ENCODE measurements at places on chromosomes 7 and 10. TPM values are rescaled to one million over a fixed set of nuclear protein-coding genes. Genes with fewer than 3 reads are reported as not detected.

ASB13 gene
- total RNA-seq, result 12.7 TPM

GRM3 gene
- total RNA-seq, result not detected

CNPY1 gene
- total RNA-seq, result not detected

NPSR1 gene
- not detected for total RNA-seq

TFR2 gene
- 15.0 TPM for total RNA-seq

GOLGA7B gene
- total RNA-seq, result 0.26 TPM

RADIL gene
- total RNA-seq, result 0.26 TPM

DNA sequence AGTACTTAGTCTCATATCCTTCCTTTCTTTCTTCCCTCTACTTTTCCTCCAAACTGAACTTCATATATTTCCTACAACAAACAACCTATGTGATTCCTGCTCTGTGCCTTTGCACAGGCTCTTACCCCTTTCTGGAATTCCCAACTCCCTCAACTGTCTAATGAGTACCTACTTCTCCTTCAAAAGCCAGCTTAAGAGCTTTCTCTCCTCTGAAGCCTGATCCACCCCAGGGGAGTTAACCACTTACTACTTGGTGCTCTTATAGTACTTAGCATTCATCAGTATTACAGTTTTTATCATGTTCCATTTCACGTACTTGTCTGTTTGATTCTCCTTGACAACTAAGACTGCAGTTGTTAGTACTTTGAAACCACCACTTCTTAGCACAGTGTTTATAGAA, 246.1 kb downstream of the LRRTM3 start:
- no peak overlapping the region for H3K4me3 ChIP-seq
- H3K4me1 ChIP-seq, result no peaks in the 10 kb centered on the region
- no peaks in the 10 kb centered on the region for H3K36me3 ChIP-seq
- DNase-seq, result no peak

- peak overlapping the region; percentile 5 for H3K4me3 ChIP-seq
- no peak overlapping the region for H3K27ac ChIP-seq
- H3K27me3 ChIP-seq, result no peaks in the 10 kb centered on the region
- no peak for DNase-seq
- peaks cover 33% of the 10 kb centered on the region for H3K36me3 ChIP-seq
- H3K4me1 ChIP-seq, result peaks cover 63% of the 10 kb centered on the region
Observed at GRCh38 chr10:73858013-73858708, 16.2 kb downstream of the CAMK2G start.

GRCh38 chr7:29935111-29935510, 54.5 kb downstream of the SCRN1 start:
- no peak for DNase-seq
- no peaks in the 10 kb centered on the region for H3K36me3 ChIP-seq
- no peaks in the 10 kb centered on the region for H3K4me1 ChIP-seq
- peaks cover 3% of the 10 kb centered on the region for H3K27me3 ChIP-seq

DNA sequence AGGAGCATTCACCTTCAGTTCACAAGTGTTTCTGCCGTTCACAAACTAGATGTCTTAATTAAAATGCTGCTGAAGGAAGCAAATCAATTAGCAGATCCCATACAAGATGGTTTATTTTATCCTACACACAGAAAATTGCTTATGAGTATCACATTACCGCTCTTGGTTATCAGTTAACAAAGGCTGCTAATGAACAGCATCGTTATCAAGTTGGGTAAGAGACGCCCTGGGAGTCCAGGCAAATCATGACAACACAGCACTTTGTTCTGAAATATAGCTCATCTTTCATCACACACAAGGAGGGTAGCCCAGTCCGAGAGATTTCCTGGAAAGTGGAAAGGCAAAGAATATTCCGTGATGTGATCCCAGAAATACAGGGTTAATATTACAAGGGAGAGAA, 20.8 kb upstream of the FAM170B start:
- DNase-seq, result no peak
- peaks cover 5% of the 10 kb centered on the region for H3K36me3 ChIP-seq
- H3K4me3 ChIP-seq, result no peak overlapping the region
- H3K27ac ChIP-seq, result no peak overlapping the region
- peaks cover 15% of the 10 kb centered on the region for H3K4me1 ChIP-seq

GRCh38 chr7:77799078-77799964, 748 bp downstream of the PHTF2 start:
- DNase-seq, result peak; percentile 17
- H3K4me1 ChIP-seq, result peaks cover 66% of the 10 kb centered on the region
- no peaks in the 10 kb centered on the region for H3K27me3 ChIP-seq
- peak overlapping the region; percentile 92 for H3K27ac ChIP-seq
- H3K4me3 ChIP-seq, result peak overlapping the region; percentile 95
- peaks cover 14% of the 10 kb centered on the region for H3K36me3 ChIP-seq

- peaks cover 46% of the 10 kb centered on the region for H3K4me1 ChIP-seq
- peaks cover 8% of the 10 kb centered on the region for H3K36me3 ChIP-seq
- peak overlapping the region; percentile 82 for H3K4me3 ChIP-seq
- DNase-seq, result no peak
Observed at GRCh38 chr10:132544744-132545658, 7.4 kb downstream of the INPP5A start.

- peaks cover 2% of the 10 kb centered on the region for H3K36me3 ChIP-seq
- H3K4me1 ChIP-seq, result no peaks in the 10 kb centered on the region
- no peaks in the 10 kb centered on the region for H3K27me3 ChIP-seq
Observed at GRCh38 chr7:30522159-30522558, 17.5 kb upstream of the GGCT start.

DNA sequence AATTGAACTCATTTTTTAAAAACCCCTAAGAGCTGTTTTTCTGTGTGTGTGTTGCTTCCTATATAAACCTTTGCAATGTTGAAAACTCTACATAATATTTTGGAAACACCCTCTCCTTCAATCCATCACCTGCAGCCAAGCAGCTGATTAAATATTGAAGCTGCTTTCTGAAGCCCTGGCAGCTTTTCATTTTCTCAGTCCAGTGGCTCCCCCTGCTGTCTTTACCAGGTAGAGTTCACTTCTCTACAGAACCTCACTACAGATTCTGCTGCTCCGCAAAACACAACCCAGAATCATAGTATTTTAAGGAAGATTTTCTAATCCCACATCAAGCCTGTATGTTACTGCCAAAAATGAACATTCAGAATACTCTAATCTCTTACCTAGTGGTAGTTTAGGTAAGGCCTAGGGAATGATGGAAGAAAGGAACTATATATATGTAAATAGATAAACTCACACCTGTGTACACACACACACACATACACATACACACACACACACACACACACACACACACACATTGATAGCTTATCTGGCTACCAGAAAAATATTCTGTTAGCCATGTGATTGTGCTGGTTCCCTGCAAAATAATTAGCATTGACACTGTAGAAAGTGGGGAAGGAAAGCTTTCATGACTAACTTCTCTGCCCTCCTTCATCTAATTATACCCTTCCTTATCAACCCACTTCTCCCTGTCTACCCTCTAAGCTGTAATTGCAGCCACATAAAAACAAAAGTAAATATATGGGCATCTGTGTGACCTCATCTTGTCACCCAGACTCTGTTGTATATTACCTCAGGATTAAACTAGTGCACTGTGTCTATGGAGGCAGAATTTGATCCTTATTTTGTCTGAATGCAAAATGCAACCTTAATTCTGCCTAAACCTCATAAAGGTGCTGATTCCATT, 229.5 kb upstream of the FZD1 start:
- no peak overlapping the region for H3K27ac ChIP-seq
- no peak overlapping the region for H3K4me3 ChIP-seq
- H3K27me3 ChIP-seq, result no peaks in the 10 kb centered on the region
- DNase-seq, result no peak
- no peaks in the 10 kb centered on the region for H3K4me1 ChIP-seq
- H3K36me3 ChIP-seq, result no peaks in the 10 kb centered on the region

DNA sequence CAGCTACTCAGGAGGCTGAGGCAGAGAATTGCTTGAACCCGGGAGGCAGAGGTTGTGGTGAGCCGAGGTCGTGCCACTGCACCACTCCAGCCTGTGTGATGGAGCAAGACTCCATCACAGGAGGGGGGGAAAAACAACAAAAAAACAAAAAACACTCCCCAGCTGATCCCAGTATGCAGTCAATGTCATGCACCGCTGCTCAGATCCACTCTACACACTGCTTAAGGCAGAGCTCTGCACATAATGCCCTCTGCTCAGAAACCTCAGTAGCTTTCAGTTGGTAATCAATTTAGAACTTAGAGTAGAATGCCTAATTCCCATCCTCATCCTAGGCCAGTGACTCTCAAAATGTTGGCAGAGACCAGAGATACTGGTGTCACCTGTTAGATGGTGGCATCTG, 43.9 kb downstream of the PDSS1 start:
- H3K27ac ChIP-seq, result peak overlapping the region; percentile 84
- no peak for DNase-seq
- peaks cover 83% of the 10 kb centered on the region for H3K4me1 ChIP-seq
- H3K27me3 ChIP-seq, result no peaks in the 10 kb centered on the region

DNA sequence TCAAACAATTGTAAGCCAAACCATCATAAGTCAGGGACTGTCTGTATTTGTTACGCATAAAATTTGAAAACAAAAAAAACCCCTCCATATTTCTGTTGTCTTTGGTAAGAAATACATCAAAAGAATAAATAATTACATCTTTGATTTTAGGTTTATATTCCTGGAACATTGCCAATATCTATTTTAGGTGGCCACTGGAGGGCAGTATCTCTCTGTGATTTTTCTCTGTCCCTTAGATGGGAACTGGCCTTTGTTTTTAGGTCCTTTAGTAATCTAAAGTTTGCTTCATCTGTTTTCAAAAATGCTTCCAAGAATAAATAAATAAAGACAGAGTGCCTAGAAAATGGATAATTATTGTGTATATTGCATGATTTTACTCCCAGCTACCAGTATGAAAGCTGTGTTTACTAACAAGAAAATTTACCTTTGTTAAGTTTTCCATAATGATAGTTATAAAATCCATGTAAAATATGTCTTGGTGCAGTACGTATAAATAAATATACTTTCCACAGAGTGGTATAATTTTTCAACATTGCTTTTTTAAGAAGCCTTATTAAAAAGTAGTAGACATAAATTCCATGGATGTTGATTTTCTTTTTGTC, 64.2 kb downstream of the PHYHIPL start:
- DNase-seq, result no peak
- H3K27ac ChIP-seq, result no peak overlapping the region
- peaks cover 2% of the 10 kb centered on the region for H3K27me3 ChIP-seq
- H3K4me1 ChIP-seq, result no peaks in the 10 kb centered on the region

DNA sequence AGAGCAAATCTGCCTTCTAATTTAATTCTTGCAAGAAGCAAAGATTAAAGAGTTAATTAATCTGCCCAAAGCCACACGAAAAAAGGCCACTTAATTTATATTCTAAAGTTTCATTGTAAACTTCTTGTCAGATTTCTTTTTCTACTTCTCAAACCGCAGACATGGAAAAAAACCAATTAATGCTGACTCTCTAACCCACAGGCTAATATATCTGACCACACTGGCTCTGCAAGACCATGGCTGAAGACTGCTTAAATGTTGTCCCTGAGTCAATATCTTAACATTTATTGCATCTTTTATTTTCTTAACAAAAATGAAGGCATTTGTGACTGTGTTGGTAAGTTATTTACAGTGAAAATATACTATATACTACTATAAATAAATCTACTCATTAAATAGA, 234.0 kb upstream of the SP8 start:
- H3K4me3 ChIP-seq, result no peak overlapping the region
- DNase-seq, result no peak
- no peaks in the 10 kb centered on the region for H3K36me3 ChIP-seq
- H3K4me1 ChIP-seq, result no peaks in the 10 kb centered on the region

GRCh38 chr7:53611043-53611442, 575.6 kb downstream of the POM121L12 start:
- no peaks in the 10 kb centered on the region for H3K27me3 ChIP-seq
- no peak overlapping the region for H3K27ac ChIP-seq
- no peak overlapping the region for H3K4me3 ChIP-seq
- H3K36me3 ChIP-seq, result no peaks in the 10 kb centered on the region
- no peaks in the 10 kb centered on the region for H3K4me1 ChIP-seq

DNA sequence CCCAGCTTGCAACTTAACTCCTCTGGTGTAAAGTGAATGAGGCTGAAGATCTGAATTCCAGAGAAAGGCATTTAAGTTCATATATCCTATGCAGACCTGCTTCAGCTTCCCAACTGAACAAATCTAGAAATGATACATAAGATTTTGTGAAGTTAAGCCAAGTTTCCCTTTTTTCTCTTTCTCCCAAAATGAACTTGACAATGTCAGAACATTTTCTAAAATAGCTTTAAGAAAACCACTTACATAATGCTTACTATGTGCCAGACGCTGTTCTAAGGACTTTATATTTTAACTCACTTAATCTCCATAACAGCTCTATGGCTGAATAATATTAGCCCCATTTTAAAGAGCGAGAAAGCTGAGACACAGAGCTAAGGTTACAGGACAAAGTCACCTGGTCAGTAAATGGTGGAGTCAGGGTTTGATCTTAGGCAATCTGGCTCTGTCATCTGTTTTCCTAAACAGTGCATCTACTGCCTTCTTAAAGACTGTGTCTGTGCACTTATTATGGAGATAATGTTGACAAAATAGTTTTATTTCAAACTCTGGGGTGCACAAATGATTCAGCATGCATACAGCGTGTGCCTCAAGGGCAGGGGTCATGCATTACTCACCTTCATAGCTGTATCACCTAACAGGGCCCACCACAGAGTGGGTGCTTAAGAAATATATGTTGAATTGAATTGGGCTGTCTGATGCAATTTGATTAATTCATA, 66.8 kb downstream of the RHOBTB1 start:
- no peak overlapping the region for H3K27ac ChIP-seq
- no peaks in the 10 kb centered on the region for H3K4me1 ChIP-seq
- H3K27me3 ChIP-seq, result no peaks in the 10 kb centered on the region
- no peaks in the 10 kb centered on the region for H3K36me3 ChIP-seq
- H3K4me3 ChIP-seq, result no peak overlapping the region

DNA sequence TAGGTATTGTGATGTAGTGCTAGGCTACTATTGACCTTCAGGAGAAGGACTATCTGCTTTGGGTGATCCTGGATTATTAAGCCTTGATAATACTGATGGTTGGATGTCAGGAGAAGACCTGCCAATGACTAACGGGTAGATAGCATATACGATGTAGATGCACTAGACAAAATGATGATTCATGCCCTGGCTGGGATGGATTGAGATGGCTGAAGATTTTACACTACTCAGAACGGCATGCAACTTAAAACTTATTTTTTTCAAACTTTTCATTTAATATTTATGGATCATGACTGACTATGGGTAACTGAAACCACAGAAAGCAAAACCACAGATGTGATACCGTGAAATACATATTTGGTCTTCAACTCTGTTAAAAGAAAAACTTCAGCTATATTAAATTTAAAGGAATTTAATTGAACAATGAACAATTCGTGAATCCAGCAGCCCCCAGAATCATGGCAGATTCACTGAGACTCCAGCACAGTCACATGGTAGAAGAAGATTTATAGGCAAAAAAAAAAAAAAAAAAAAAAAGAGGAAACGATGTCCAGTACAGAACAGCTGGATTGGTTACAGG, 124.6 kb upstream of the CDK13 start:
- no peak for DNase-seq
- no peaks in the 10 kb centered on the region for H3K36me3 ChIP-seq
- H3K27ac ChIP-seq, result no peak overlapping the region
- peaks cover 37% of the 10 kb centered on the region for H3K27me3 ChIP-seq
- H3K4me1 ChIP-seq, result no peaks in the 10 kb centered on the region

All from activated T-helper 1 cell treated with anti-CD3 and anti-CD28 coated beads, Interleukin-12 subunit alpha, Interleukin-12 subunit beta, Interleukin-2, Interleukin-4 antibody, amounts not matched to agents 30 ng/mL and 10 ng/mL and 1 ng/mL, durations not matched to agents 14 hours and 24 hours and 36 hours (primary cell).